ENCODE measurements at places on chromosomes 16 and 17. TPM values are rescaled to one million over a fixed set of nuclear protein-coding genes. Genes with fewer than 3 reads are reported as not detected.
A peak's percentile ranks its signal among the peaks of the same experiment; 100 is the strongest.

Gene RFWD3
- total RNA-seq = 44.9 TPM

Gene NUPR1
- total RNA-seq = 10.9 TPM

Gene CACNA1H
- not detected for total RNA-seq

Gene TXNDC11
- 18.8 TPM for total RNA-seq

Gene HOXB13
- 4.7 TPM for total RNA-seq

- DNase-seq = no peak
Observed at GRCh38 chr16:79253100-79253631, 347.4 kb downstream of the MAF start.

- no peak for DNase-seq
Observed at GRCh38 chr17:54882950-54883349, 17.7 kb upstream of the TOM1L1 start.

- DNase-seq = no peak
Observed at GRCh38 chr16:85370881-85371651, 242.1 kb upstream of the GSE1 start.

DNA sequence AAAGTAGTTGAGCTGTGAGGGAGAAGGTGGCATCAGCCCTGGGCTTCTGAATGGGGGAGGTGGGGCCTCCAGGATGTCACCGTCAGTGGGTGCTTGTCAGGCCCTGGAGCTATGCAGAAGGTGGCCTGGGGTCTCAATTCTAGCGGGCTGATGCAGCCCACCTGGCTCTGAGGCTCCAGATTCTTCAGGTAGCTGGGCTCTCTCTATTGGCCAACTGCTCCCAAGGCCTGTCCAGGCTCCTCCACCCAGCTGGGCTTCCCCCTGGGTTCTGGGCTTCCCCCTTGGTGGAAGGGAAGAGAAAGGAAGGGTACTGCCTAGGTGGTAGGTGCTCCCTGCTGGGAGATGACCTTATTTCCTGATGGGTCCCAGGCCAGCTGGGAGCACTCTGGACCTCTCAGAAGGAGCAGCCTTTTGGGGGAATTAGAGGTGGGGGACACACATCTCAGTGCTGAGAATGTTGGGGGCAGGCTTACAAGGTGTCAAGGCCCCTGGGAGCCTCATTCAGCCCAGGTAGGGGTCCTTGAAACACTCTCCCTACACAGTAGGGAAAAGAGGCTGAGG lies 1728.3 kb downstream of the TP53TG3F start:
- no peak for DNase-seq

- DNase-seq = no peak
Observed at GRCh38 chr16:84091460-84091859, 25.3 kb downstream of the MBTPS1 start.

GRCh38 chr16:28531777-28532744 lies 6.7 kb downstream of the NUPR1 start:
- DNase-seq = no peak

DNA sequence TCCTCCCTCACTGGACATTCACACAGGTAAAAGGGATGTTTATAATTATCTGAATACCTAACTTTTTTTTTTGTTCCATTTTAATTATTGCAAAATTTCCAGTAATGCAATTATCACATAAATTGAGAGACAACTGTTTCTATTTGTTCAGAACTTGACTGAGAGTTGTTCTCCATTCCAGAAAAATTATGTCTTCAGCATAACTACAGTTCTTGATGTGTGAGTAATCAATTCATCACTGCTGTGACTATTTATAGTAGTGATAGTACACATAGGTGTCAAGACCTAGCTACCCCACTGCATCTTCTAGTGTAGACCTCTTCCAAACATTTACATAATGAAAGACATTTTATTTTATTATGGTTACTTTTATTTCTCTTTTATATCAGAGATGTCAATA lies 5.8 kb upstream of the TNRC6A start:
- DNase-seq = no peak

- DNase-seq = no peak
Observed at GRCh38 chr17:11908711-11909146, 88.5 kb downstream of the ZNF18 start.

- DNase-seq = no peak
Observed at GRCh38 chr16:53784291-53784690, 80.3 kb downstream of the FTO start.

DNA sequence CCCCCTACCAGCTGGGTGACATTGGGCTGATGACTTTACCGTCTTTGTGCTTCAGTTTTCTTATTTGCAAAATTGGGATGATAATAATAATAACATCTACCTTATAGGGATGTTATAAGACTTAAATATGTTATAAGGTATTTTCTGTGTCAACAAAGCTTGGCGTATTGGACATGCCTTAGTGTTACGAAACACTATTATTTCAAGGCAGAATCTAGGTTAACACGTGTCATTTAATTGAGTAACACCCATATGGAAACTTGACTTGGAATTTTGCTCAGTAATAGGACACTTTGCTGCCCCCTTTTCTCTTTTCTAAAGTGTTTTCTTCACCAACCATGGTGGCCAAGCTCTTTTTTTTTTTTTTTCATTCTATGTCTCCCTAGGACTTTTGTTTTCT lies 294.2 kb upstream of the SALL1 start:
- DNase-seq = no peak

DNA sequence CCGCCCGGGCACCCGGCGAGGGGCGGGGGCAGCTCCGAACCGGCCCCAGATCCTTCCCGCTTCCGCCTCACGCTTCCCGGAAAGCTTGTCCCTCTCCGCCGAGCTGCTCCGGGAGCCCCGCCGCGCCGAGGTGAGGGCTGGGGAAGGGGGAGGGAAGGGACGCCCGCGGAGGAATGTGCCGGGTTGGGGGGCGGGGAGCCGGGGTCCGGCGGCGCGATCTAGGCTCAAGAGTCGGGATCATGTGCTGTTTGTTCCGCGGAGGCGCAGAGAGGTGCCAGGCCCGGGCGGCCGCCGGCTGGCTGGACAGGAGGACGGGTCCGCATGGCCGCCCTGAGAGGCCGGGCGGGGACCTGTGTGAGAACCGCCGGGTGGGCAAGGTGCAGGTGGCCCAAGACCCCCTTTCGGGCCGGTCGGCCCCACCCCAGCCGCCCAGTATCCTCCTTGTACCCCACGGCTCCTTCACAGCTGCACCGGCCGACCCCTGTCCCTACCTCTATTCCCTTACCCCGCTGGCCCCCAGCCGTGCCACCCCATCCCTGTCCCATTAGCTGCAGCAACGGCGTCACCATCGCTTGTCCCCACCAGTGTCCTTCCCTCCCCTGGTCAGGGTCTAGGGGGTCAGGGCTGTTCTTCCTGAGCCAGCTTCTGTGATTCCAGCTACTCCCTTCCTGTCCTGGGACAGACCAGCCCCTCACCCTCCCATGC lies 429 bp downstream of the KIF1C start:
- no peak for DNase-seq

DNA sequence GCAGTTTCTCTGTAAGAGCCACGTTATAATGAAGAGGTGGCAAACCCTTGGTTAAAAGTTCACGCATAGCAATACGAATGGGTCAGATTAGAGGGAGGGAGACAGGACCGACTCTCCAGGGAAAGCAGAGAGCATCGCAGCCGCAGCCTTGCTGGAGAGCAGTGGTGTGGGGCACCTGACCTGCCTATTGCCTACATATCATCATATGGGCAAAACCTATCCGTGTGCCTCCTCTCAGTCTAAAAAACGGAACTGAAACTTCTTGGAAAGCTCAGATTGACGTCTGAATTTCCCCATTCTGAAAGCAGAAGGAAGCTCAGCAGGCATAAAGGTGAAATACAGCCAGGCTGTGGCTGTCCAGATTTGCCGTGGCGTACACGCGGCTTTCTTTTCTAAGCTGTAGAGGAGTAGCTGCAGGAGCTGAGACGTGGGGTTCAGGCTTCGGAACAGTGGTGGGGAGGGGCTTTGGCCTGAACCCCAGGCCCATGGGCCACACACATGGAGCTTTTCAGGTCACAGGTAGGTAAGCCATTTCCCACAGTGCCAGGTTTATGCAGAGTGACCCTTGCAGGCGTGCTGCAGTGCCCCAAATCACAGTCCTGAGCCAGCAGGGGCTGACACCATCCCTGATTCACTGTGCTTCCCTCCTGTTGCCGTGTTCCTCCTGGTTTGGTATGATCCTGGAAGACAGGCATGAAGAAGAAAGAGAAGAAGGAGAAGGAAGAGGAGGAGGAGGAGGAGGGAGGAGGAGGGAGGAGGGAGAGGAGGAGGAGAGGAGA lies 41.6 kb upstream of the TNRC6C start:
- DNase-seq = no peak

DNA sequence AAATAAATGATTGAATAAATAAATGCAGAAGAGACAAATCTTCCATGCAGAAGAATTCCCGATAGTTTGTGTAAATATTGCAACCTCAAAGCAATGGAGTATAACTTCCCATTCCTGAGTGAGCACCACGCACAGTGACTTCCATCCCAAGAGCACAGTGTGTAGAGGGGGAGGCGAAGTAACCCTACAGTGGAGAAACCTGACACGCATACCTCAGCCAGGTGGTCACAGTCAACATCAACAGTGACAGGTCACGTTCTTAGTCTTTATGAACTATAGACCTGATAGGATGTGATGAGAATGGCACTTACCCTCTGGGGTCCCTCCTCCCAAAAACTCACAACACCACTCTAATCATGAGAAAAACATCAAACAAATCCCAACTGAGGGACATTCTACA lies 111.6 kb downstream of the DYNLRB2 start:
- no peak for DNase-seq

DNA sequence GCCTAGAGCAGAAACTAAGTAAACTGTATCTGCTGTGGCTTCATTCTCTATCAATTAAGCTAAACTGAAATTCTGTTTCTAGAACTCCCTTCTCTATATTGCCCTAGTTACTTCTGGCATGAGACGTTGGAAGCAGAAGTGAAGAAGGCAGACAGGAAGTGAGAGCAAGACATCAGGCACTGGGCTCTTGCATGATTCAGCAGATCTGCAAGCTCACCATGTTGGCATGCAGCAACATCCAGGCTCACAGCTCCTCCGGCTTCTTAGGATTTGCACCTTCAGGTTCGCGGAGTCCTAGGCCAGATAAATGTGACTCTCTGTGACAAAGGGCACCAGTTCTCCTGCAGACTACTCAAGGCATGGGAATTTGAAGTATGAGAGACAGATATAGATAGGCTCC lies 148.3 kb downstream of the CDH8 start:
- peak; percentile 15 for DNase-seq

DNA sequence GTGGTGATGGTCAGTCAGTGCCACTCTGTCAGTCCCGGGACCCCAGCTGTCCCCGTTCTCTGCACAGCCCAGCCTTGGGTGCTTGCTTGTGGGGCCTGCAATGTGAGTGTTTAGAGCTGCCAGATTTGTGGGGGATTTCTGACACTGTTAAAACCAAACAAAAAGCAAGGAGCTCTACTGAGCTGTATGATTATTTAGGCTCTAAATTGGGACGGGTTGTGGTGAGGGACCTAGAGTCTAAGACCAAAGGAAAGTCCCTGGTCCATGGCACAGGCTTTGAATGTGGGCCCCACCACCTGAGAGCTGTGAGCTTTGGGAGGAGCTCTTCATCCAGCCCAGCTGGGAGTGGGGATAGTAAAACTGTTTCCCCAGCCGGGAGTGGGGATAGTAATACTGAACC lies 63.3 kb downstream of the KSR1 start:
- no peak for DNase-seq

- DNase-seq = no peak
Observed at GRCh38 chr17:19725486-19725885, 9.1 kb upstream of the SLC47A2 start.
